ENCODE measurements at places on chromosomes 7 and 10. TPM values are rescaled to one million over a fixed set of nuclear protein-coding genes. Genes with fewer than 3 reads are reported as not detected.

- no peak for DNase-seq
Measured at GRCh38 chr10:72353028-72353964, 1.4 kb downstream of the DNAJB12 start.

- no peak for DNase-seq
Measured at GRCh38 chr10:26334232-26334931, 103.8 kb upstream of the APBB1IP start.

- no peak for DNase-seq
Measured at GRCh38 chr10:83932245-83932644, 207.1 kb upstream of the GHITM start.

DNA sequence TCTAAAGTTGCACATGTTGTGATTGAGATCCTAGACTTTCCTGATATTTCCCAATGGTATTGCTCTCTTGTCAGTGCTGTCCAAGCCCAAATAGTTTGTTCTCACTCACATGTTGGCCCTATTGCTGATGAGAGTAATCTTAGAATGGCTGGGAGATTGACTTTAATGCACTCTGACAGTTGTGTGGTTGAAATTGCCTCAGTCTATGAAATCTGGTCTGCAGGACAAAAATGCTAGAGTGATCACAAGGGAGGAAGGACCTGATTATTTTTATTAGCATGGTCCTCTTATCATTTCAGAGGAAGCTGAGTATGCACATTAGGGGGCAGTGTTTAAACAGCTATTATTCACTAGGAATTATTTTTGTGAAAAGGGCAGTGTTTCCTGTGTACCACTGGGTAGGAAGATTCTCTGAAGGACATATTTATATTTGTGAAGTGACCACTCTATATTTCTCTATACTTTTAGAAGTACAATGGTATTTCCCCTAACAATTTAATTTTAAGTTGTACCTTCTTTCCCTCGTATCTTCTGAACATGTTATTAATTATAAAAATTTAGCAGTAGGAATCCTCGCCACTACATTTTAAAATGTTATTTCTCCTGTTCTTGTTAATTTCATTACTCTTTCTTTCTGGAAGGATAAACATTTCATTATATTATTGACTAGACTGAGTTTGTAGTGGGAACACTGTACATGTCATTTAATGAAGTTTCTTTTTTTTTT, 64.4 kb downstream of the SUGCT start:
- no peak for DNase-seq

- DNase-seq, result no peak
Measured at GRCh38 chr7:112067200-112067599, 139.0 kb downstream of the DOCK4 start.

- no peak for DNase-seq
Measured at GRCh38 chr7:27872356-27873275, 132.7 kb downstream of the TAX1BP1 start.

GRCh38 chr7:128914566-128915151, 4.2 kb upstream of the KCP start:
- DNase-seq, result no peak

GRCh38 chr10:1464881-1465417, 272.4 kb downstream of the ADARB2 start:
- no peak for DNase-seq

DNA sequence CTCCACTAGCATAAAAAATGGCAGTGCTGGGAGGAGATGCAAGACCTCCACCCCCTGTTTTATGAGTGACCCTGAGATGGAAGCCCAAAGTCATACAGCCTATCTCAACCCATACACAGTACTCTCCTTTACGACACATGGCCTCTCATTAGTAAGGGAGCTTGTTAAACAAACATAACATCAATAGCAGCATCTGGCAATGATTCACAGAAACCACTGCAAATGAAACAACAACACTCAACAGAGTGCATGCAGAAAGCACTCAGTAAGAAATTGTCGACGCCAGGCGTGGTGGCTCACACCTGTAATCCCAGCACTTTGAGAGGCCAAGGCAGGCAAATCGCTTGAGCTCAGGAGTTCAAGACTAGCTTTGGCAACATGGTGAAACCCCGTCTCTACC, 27.5 kb upstream of the FIGNL1 start:
- DNase-seq, result no peak

DNA sequence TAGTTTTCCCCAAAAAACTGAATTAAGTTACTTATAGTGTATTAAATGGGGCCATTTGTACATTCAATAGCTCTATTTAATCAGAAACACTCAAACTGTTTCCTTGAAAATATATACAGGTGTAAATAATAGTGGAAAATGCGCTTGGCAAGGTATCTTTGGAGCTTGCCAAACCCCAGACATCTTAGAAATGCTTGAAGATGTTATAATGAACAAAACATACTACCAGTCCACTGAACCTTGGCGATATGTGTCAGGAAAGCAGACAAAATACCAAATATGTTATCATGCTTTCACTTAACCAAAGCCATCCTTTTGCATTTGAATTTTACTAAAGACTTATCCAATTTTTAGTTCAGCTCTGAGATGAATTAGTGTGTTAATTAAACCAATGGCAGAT, 352.7 kb upstream of the SEMA3A start:
- DNase-seq, result no peak

- peak; percentile 72 for DNase-seq
Measured at GRCh38 chr7:142632271-142633134, 116.8 kb upstream of the PRSS1 start.

DNA sequence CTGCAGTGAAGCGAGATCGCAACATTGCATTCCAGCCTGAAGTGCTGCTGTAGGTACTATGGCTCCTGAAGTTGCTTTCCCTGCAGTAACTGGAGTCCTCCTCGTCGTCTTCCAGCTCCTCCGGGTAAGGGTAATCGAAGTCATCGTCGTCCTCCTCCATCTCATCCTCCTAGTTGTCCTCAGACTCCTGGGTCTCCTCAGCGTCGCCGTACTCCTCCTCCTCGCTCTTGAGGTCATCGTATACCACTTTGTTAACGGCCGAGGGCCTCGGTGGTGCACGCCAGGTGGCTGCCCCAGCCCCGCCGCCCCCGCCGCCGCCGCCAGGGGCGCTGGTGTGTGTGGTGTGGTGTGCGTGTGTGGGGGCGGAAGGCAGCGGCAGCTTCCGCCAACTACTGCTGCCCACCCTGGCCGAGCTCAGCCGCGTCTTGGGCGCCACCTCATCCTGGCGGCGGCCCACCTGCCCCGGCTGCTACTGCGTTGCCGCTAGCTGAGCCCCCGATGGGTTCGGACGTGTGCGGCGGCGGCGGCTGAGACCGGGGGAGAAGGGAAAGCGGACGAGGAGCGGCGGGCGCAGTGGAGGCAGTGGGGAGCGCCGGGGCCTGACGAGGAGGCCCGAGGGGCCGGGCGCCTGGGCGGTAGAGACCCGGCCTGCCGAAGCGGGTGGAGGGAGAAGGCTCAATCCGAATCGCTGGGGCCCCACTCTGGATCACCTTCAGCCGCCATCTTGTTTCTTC, 11.8 kb upstream of the ACBD5 start:
- no peak for DNase-seq

GRCh38 chr10:47240173-47240572, 59.8 kb upstream of the GDF10 start:
- DNase-seq, result no peak

GRCh38 chr7:130151591-130152492, 53.4 kb downstream of the TMEM209 start:
- DNase-seq, result no peak

- no peak for DNase-seq
Measured at GRCh38 chr10:110694820-110695538, 50.8 kb downstream of the RBM20 start.

LRGUK gene
- 14.3 TPM for total RNA-seq

PAXIP1 gene
- 11.0 TPM for total RNA-seq

GPR146 gene
- total RNA-seq, result 0.82 TPM

IGFBP3 gene
- 6.1 TPM for total RNA-seq

SPDYE6 gene
- not detected for total RNA-seq

OR2A5 gene
- total RNA-seq, result not detected

GRID1 gene
- total RNA-seq, result 12.6 TPM

All from frontal cortex (tissue), 4 donors.